ENCODE measurements at places on chromosomes 5 and 9. TPM values are rescaled to one million over a fixed set of nuclear protein-coding genes. Genes with fewer than 3 reads are reported as not detected.

DNA sequence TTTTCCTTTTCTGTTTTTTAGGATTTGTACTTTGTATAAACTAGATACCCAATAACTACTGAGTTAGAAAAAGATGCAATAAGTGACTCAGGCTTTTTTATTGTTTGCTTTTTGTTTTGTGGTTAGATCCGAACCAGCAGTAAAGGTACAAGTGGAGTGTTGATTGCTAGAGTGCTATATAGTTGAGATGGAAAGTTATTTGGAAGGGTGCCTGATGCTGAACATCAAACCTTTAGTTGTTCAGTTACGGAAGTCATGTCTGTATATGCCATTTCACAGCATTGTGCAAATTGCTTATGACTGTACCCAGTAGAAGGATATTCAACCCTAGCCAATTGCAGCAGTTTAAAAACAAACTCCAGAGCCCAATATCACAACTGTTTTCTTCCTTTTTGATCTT is 285.1 kb downstream of the MAT2B start:
- no peak for DNase-seq
- no peak overlapping the region for H3K27ac ChIP-seq
- H3K27me3 ChIP-seq: no peaks in the 10 kb centered on the region
- H3K36me3 ChIP-seq: no peaks in the 10 kb centered on the region
- no peak overlapping the region for H3K4me3 ChIP-seq
- no peaks in the 10 kb centered on the region for H3K4me1 ChIP-seq

The MAMDC2 gene
- 28.7 TPM for total RNA-seq

DNA sequence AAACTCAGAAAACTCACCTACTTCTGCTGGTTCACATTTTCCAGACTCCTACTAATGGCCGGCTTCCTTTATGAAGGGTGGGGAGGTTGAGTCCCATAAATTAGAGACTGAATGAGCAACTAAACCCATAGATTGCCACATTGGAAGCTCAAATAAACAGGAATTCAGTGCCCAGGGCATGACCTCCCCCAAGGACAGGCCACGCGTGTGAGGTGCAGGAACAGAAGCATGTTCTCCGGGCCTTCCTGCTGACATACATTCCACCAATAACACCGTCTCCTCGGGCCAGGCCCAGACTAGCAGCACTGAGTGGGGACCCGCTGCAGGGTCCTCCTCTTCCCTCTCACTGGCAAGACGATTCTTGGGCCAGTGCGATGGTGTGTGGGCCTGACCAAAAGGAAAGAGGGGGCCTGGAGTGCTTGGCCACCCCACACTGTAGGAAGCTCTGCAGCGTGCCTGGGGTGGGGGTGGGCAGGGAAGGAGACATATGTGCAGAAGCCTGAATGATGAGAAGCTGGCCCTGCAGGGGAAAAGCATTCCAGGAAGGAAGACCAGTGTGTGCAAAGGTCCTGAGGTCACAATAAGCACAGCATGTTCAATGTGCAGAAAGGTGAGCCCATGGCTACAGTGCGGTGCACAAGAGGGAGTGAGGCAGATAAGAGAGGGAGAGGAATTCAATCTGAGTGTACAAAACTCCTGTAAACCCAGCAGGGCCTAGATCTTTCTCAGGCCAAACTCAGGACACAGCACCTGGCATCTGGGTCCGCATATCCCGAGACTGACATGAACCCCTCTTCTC is 12.0 kb downstream of the PTGES start:
- H3K27me3 ChIP-seq: peaks cover 5% of the 10 kb centered on the region
- H3K4me1 ChIP-seq: no peaks in the 10 kb centered on the region
- no peak for DNase-seq
- no peak overlapping the region for H3K4me3 ChIP-seq
- no peaks in the 10 kb centered on the region for H3K36me3 ChIP-seq

DNA sequence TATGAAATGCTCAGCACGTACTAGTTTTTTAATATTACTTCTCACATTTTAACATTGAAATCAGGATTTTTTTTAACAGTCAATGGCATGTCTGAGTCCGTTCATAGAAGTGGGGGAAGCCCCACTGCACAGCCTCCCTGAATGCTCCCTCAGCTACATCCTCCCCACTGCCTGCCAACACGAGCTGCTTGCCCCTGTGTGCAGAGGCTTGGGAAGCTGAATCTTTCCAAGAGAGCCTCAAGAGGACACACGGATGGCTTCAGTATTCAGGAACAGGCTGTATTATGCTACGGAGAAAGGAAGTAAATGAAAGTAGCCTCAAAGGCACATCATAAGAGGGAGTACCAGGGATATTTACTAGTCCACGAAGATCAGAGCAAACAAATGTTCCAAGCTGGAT is 248.7 kb downstream of the SPOCK1 start:
- no peak for DNase-seq
- no peak overlapping the region for H3K4me3 ChIP-seq
- no peaks in the 10 kb centered on the region for H3K4me1 ChIP-seq
- no peaks in the 10 kb centered on the region for H3K36me3 ChIP-seq
- H3K27me3 ChIP-seq: no peaks in the 10 kb centered on the region
- no peak overlapping the region for H3K27ac ChIP-seq

DNA sequence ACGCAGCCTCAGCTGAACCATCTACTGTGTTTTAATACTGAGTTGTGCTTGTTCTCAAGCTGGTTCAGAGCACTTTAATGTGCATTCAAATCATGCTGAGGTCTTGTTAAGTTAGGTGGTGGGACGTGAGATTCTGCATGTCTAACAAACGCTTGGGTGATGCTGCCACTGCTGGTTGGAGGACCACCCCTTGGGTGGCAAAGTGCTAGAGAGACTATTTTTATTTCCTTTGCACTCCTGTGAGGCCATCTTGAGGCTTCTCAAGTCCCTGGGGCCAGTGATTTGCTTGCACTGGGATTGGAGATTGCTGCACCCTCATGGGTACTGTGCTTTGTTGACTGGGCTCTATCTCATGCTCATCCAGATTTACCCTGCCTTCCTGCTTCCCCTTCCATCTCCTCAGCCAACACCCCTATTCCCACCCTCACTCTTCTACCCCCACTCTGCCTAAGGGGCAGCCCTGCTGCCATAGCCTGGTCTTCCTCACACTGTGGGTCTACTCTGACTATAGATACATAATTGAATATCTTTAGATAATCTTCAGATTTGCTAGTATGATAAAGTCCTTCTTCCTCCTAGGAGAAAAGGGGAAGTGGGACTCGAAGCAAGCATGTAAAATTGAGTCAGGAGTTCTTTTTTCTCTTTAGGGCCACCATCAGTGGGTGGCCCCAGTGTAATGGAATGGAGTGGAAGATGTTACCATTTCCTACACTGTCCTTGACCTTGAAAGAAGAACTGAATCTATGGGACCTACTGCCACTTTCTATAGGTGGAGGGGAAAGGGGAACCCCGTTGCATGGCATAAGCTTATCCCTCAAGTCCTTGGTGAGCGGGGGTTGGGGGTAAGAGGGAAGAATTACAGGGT is 45.1 kb upstream of the SUB1 start:
- H3K4me1 ChIP-seq: no peaks in the 10 kb centered on the region
- H3K27ac ChIP-seq: no peak overlapping the region
- DNase-seq: no peak
- H3K4me3 ChIP-seq: no peak overlapping the region
- no peaks in the 10 kb centered on the region for H3K36me3 ChIP-seq

DNA sequence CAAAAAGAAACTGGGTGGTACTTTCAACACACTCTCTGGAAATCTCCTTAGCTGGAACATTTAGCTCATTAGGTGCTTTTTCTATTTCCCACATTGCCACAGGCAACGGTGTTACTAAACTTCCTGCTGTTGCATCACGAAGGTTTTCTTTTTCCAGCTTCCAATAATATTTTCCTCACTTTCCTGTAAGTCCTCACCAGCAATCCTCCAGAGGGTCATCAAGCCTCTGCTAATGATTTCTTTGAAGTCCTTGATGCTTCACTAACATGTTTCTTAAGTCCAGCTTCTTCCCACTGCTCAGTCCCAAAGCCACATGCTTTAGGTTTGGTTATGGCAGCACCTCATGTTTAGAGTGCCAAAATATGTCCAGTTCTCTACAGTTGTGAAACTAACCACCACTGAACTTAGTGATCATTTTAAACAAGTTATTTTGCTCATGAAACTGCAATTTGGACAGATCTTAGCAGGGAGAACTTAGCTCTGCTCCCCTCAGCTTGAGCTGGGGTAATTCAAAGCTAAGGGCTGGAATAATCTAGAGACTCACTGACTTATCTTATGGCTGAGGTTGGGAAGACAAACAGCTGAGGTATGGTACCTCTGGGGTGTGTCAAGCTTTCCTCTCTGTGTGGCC is 39.9 kb upstream of the RETREG1 start:
- no peaks in the 10 kb centered on the region for H3K36me3 ChIP-seq
- no peak overlapping the region for H3K27ac ChIP-seq
- no peak for DNase-seq
- H3K4me1 ChIP-seq: no peaks in the 10 kb centered on the region
- H3K4me3 ChIP-seq: no peak overlapping the region

- H3K27ac ChIP-seq: no peak overlapping the region
- no peak overlapping the region for H3K4me3 ChIP-seq
- no peaks in the 10 kb centered on the region for H3K36me3 ChIP-seq
- no peak for DNase-seq
- peaks cover 16% of the 10 kb centered on the region for H3K4me1 ChIP-seq
Measured at GRCh38 chr5:135393691-135394090, 5.3 kb downstream of the MACROH2A1 start.

- DNase-seq: no peak
- peaks cover 28% of the 10 kb centered on the region for H3K4me1 ChIP-seq
- H3K4me3 ChIP-seq: no peak overlapping the region
- H3K36me3 ChIP-seq: no peaks in the 10 kb centered on the region
Measured at GRCh38 chr9:121753802-121754654, 102.6 kb downstream of the DAB2IP start.

- DNase-seq: no peak
- no peaks in the 10 kb centered on the region for H3K36me3 ChIP-seq
- H3K27me3 ChIP-seq: no peaks in the 10 kb centered on the region
- H3K27ac ChIP-seq: no peak overlapping the region
Measured at GRCh38 chr5:151007430-151008209, 12.8 kb upstream of the GPX3 start.

The TXNDC8 gene
- total RNA-seq: not detected

The PCDHGB6 gene
- 22.1 TPM for total RNA-seq

The CCDC171 gene
- total RNA-seq: 6.1 TPM

GRCh38 chr9:109017493-109017892 is 4.2 kb upstream of the CTNNAL1 start:
- H3K27ac ChIP-seq: no peak overlapping the region
- no peak overlapping the region for H3K4me3 ChIP-seq
- peaks cover 7% of the 10 kb centered on the region for H3K4me1 ChIP-seq
- no peak for DNase-seq
- no peaks in the 10 kb centered on the region for H3K27me3 ChIP-seq

- H3K4me1 ChIP-seq: no peaks in the 10 kb centered on the region
- no peaks in the 10 kb centered on the region for H3K36me3 ChIP-seq
- no peak overlapping the region for H3K4me3 ChIP-seq
- no peak overlapping the region for H3K27ac ChIP-seq
Measured at GRCh38 chr9:9951556-9952160, 661.1 kb downstream of the PTPRD start.

- DNase-seq: no peak
- no peaks in the 10 kb centered on the region for H3K36me3 ChIP-seq
- no peaks in the 10 kb centered on the region for H3K27me3 ChIP-seq
- H3K4me3 ChIP-seq: no peak overlapping the region
Measured at GRCh38 chr9:93043122-93043521, 15.4 kb upstream of the SUSD3 start.

The FNBP1 gene
- total RNA-seq: 34.9 TPM

GRCh38 chr9:137551264-137552021 is at the start of gene MRPL41:
MRPL41 (plus strand) TSS chr9:137551879; CDS start chr9:137552082, 203 bp downstream.
- peak within 1 kb of the TSS; percentile 64 for H3K4me3 ChIP-seq
- DNase-seq: peak; percentile 97
- H3K27ac ChIP-seq: no peak within 1 kb of the TSS
- no peaks in the 10 kb centered on the region for H3K4me1 ChIP-seq

DNA sequence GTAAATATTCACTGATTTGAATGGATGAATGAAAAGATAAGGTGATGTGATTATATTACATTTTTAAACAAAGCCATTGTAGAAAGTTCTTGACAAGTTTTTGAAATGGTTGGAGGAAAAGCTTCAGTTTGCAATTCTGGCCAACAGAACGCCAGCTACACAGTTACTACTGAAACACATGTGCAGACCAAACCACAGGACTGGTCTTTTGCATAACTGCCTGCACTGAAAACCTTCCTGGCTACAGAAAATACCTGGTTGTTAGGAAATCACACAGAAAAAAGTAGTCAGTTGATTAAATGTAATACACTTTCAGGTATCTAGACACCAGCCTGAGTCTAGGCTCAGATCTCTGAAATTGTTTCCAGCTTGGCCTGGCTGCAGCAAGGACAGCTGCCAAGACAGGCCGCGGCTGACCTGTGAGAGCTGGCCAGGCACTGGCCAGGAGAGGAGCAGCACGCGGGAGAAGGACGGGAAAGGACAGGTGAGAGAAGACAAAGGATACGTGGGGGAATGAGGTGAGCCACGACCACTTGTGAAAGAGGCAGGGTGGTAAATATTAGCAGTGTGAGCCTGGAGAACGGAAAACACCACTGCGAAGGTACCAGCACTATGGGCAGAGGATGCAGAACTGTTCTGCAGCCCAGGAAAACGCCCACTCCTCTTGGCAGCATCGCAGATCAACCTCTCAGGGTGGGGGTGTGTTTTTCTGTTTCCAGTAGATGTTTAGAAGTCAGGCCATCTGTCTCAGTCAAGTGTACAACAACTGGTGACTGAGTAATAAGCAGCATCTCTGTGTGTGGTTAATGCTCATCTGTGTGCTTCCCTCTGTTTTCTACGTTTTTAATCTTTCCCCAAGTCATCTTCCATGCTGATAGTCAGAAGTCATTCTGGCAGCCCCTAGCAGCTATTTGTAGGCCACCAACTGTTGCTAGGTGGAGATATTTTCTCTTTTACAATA is 137.4 kb downstream of the SCAMP1 start:
- DNase-seq: no peak
- H3K36me3 ChIP-seq: no peaks in the 10 kb centered on the region

GRCh38 chr5:36861871-36862270 is 14.7 kb upstream of the NIPBL start:
- no peaks in the 10 kb centered on the region for H3K4me1 ChIP-seq
- no peak overlapping the region for H3K4me3 ChIP-seq
- no peak overlapping the region for H3K27ac ChIP-seq
- DNase-seq: no peak

GRCh38 chr5:76069061-76069735 is 14.0 kb upstream of the SV2C start:
- peaks cover 22% of the 10 kb centered on the region for H3K27me3 ChIP-seq
- DNase-seq: peak; percentile 7
- no peak overlapping the region for H3K27ac ChIP-seq
- no peaks in the 10 kb centered on the region for H3K4me1 ChIP-seq
- H3K4me3 ChIP-seq: no peak overlapping the region

- no peaks in the 10 kb centered on the region for H3K36me3 ChIP-seq
- no peak for DNase-seq
- no peaks in the 10 kb centered on the region for H3K4me1 ChIP-seq
- no peak overlapping the region for H3K27ac ChIP-seq
- no peak overlapping the region for H3K4me3 ChIP-seq
Measured at GRCh38 chr5:53165431-53166182, 56.0 kb upstream of the MOCS2 start.

GRCh38 chr9:97506306-97506705 is 4.8 kb downstream of the TMOD1 start:
- H3K27me3 ChIP-seq: peaks cover 64% of the 10 kb centered on the region
- H3K27ac ChIP-seq: no peak overlapping the region
- H3K4me3 ChIP-seq: no peak overlapping the region
- H3K36me3 ChIP-seq: no peaks in the 10 kb centered on the region
- peaks cover 12% of the 10 kb centered on the region for H3K4me1 ChIP-seq
